ENCODE measurements at places on chromosomes 1 and 21. TPM values are rescaled to one million over a fixed set of nuclear protein-coding genes. Genes with fewer than 3 reads are reported as not detected.

GRCh38 chr1:18682375-18682774 lies 51.7 kb downstream of the PAX7 start:
- no peak overlapping the region for H3K27ac ChIP-seq
- H3K27me3 ChIP-seq: peaks cover 51% of the 10 kb centered on the region
- no peaks in the 10 kb centered on the region for H3K4me1 ChIP-seq
- no peaks in the 10 kb centered on the region for H3K36me3 ChIP-seq
- peak; percentile 6 for DNase-seq
- no peak overlapping the region for H3K4me3 ChIP-seq

- no peaks in the 10 kb centered on the region for H3K27me3 ChIP-seq
- H3K4me1 ChIP-seq: no peaks in the 10 kb centered on the region
- H3K27ac ChIP-seq: no peak overlapping the region
- no peaks in the 10 kb centered on the region for H3K36me3 ChIP-seq
These were observed 358.6 kb downstream of the SIPA1L2 start for GRCh38 chr1:232271299-232271698.

DNA sequence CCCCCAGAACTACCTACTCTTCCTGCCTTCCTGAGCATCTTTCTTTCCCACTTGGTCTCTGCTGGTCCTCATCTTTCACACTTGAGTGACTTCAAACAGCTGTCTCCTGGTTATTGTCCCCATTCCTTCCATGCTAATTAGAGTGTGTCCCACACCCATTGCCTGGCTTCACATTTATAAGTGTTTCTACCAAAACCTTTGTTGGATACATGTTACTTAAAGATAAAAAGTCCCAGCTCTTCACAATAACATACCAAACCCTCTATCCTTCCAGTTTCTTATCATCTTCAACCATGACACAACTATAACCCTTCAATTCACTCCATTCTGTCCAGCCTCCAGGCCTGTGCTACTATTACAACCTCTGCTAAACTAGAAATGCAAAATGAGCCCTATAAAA lies 41.0 kb downstream of the VCAM1 start:
- no peaks in the 10 kb centered on the region for H3K36me3 ChIP-seq
- 0 out of 3 replicates have a peak overlapping the region, but pooled peaks have one; percentile 22 for H3K27ac ChIP-seq
- no peaks in the 10 kb centered on the region for H3K27me3 ChIP-seq
- no peak overlapping the region for H3K4me3 ChIP-seq
- H3K4me1 ChIP-seq: no peaks in the 10 kb centered on the region

- H3K36me3 ChIP-seq: no peaks in the 10 kb centered on the region
- no peak overlapping the region for H3K4me3 ChIP-seq
- no peaks in the 10 kb centered on the region for H3K27me3 ChIP-seq
- H3K27ac ChIP-seq: no peak overlapping the region
- DNase-seq: no peak
These were observed 193.2 kb downstream of the TRABD2B start for GRCh38 chr1:47803815-47804501.

- peaks cover 14% of the 10 kb centered on the region for H3K36me3 ChIP-seq
- DNase-seq: no peak
- H3K27ac ChIP-seq: peak overlapping the region; percentile 37
- H3K4me3 ChIP-seq: no peak overlapping the region
These were observed 55.1 kb downstream of the CD58 start for GRCh38 chr1:116515702-116516101.

DNA sequence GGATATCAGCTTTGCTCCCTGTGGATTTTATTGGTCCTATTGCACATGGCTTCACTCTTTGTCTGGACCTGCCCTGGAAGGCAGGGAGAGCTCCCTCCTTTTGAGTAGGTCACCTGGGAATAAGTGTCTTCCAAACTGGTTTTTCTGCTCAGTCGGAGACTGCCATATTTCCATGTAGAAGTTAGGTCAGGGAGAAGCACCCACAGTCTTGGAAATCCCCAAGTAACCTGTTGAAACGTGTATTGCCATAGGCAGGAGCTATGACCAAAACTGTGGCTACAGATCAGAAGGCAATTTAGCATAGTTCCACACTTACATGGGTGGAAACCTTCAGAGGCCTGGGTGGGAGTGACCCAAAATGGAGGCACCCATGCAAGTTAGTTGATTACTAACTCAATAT lies 3.5 kb upstream of the GNG12 start:
- no peak overlapping the region for H3K27ac ChIP-seq
- H3K36me3 ChIP-seq: no peaks in the 10 kb centered on the region
- H3K27me3 ChIP-seq: peaks cover 21% of the 10 kb centered on the region
- peaks cover 18% of the 10 kb centered on the region for H3K4me1 ChIP-seq
- DNase-seq: no peak

GRCh38 chr1:159000625-159001024 lies 9.1 kb upstream of the IFI16 start:
- no peak overlapping the region for H3K4me3 ChIP-seq
- H3K27ac ChIP-seq: no peak overlapping the region
- DNase-seq: no peak
- H3K36me3 ChIP-seq: no peaks in the 10 kb centered on the region

The TEDDM1 gene
- not detected for total RNA-seq

DNA sequence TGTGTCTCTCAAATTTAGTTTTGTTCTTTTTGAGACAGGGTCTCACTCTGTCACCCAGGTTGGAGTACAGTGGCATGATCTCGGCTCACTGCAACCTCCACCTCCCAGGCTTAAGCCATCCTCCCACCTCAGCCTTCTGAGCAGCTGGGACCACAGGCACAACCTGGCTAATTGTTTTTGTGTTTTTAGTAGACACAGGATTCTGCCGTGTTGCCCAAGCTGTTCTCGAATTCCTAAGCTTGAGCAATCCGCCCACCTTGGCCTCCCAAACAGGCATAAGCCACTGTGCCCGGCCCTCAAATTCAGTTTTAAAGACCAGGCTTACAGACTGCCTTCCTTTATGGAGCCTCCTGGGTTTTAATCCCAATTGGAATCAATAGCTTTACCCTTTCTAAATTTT lies 83.7 kb upstream of the SELENON start:
- no peak overlapping the region for H3K4me3 ChIP-seq
- no peaks in the 10 kb centered on the region for H3K4me1 ChIP-seq
- no peak for DNase-seq
- H3K27me3 ChIP-seq: peaks cover 8% of the 10 kb centered on the region
- H3K27ac ChIP-seq: no peak overlapping the region

The PPM1J gene
- 7.1 TPM for total RNA-seq

- DNase-seq: no peak
- no peak overlapping the region for H3K27ac ChIP-seq
- no peak overlapping the region for H3K4me3 ChIP-seq
- H3K27me3 ChIP-seq: peaks cover 59% of the 10 kb centered on the region
These were observed 96.9 kb upstream of the TARDBP start for GRCh38 chr1:10915594-10915993.

DNA sequence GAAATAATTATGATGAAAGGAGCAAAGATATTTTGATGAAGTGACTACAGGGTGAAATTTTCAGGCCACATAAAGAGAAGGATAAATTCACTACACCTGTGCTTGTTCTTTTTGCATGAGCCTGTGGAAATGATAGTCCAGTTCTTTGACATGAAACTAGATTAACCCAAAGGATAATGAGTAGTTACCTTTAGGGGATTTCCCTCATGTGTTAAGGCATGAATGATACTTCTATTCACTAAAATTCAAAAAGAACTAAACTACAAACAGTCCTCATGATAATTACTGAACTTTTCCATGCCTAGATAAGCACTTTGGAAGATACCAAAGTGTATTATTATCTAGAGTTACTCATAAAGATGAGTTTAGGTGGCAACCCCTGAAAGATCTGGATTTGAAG lies 244.3 kb downstream of the PTPRC start:
- no peak for DNase-seq
- H3K36me3 ChIP-seq: no peaks in the 10 kb centered on the region
- no peak overlapping the region for H3K27ac ChIP-seq
- H3K27me3 ChIP-seq: no peaks in the 10 kb centered on the region
- H3K4me3 ChIP-seq: no peak overlapping the region

- peaks cover 49% of the 10 kb centered on the region for H3K36me3 ChIP-seq
- no peak overlapping the region for H3K27ac ChIP-seq
- no peak overlapping the region for H3K4me3 ChIP-seq
- H3K27me3 ChIP-seq: no peaks in the 10 kb centered on the region
These were observed 113.1 kb upstream of the BMP8A start for GRCh38 chr1:39378377-39378776.

DNA sequence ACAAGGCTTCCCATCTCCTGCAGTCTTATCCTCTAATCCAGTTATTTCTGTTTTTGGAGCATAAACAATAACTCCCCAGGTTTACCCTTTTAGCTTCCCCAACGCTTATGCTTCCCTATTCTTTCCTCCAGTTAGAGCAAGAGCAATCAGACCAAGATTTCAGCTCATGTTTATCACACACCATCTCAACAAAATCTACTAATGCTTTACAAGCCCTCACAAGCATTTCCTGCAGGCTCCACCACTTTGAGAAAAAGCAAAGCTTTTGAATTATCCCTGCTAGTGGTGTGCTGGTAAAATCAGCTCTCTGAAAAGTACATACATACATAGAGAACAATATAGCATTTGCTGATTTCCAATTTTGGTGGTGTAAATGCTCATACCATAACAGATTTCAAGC lies 92.9 kb downstream of the EDEM3 start:
- DNase-seq: no peak
- H3K4me1 ChIP-seq: no peaks in the 10 kb centered on the region
- H3K36me3 ChIP-seq: no peaks in the 10 kb centered on the region
- no peak overlapping the region for H3K4me3 ChIP-seq

DNA sequence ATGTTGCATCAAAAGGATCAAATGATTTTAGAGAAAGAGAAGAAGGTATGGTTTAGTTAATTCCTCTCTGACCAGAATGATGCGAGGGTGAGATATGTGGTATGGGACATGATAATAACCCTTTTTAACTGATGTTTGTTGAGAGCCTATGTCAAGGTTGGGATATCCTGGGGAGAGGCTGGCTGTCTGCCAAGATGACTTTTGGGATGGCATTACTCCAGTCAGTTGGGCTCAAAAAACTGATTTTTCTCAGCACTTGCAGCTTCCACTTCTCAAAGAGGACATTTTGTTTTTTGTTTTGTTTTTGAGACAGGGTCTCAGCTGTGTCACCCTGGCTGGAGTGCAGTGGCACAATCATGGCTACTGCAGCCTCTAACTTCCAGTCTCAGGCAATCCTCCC lies 17.7 kb upstream of the STX12 start:
- no peak overlapping the region for H3K4me3 ChIP-seq
- H3K27ac ChIP-seq: no peak overlapping the region
- H3K4me1 ChIP-seq: no peaks in the 10 kb centered on the region
- peaks cover 21% of the 10 kb centered on the region for H3K36me3 ChIP-seq
- no peak for DNase-seq
- no peaks in the 10 kb centered on the region for H3K27me3 ChIP-seq

DNA sequence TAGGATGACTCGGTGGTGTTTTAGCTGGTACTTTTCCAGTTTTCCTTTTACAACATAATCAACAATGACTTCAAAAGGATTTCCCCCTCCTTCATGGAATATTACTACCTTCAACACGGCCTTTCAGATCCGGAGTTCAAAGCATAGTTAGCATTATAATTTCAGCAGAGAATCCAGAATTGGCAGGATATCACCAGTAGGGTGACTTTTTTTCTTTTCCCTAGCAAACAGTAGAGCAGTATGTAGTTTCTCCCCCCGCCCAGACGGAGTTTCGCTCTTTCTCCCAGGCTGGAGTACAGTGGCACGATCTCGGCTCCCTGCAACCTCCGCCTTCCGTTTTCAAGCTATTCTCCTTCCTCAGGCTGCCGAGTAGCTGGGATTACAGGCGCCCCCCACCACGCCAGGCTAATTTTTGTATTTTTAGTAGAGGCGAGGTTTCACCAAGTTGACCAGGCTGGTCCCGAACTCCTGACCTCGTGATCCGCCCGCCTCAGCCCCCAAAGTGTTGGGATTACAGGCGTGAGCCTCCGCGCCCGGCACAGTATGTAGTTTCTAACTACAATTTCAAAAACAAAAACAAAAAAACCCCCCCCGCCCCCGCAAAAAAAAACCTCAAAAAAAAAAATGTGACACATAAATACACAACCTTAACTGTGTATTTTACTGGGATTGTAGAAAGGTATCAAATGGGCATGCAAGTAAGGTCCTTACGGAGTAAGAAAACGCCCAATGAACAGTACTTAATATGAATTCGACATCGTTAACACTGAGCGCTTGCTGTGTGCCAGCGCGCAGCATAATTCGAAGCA lies 1.5 kb upstream of the COX20 start:
- H3K27me3 ChIP-seq: no peaks in the 10 kb centered on the region
- DNase-seq: peak; percentile 83
- H3K4me3 ChIP-seq: peak overlapping the region; percentile 74
- H3K4me1 ChIP-seq: peaks cover 14% of the 10 kb centered on the region
- H3K36me3 ChIP-seq: peaks cover 22% of the 10 kb centered on the region

DNA sequence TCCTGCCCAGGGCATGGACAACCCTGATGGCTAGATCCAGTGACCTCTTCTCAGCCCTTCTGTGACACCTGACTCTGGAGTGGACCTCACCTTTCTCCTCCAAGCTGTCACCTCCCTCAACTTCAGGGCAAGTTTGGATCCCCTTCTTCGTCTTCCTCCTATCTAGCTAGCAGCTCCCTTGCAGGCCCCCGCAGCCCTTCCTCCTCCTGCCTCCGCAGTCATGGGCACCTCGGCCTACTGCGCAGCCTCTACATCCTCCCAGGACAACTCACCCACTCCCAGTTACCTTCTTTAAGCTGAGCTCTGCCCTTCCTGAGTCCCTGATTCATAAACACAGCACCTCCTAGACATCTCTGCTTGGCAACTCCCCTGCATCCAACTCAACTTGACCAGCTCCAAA lies 61.3 kb upstream of the ID3 start:
- no peak for DNase-seq
- H3K27ac ChIP-seq: no peak overlapping the region
- peaks cover 25% of the 10 kb centered on the region for H3K27me3 ChIP-seq
- H3K36me3 ChIP-seq: no peaks in the 10 kb centered on the region
- peaks cover 13% of the 10 kb centered on the region for H3K4me1 ChIP-seq

- H3K27me3 ChIP-seq: peaks cover 8% of the 10 kb centered on the region
- H3K27ac ChIP-seq: no peak overlapping the region
- H3K4me3 ChIP-seq: no peak overlapping the region
- H3K36me3 ChIP-seq: no peaks in the 10 kb centered on the region
These were observed 2.4 kb downstream of the TMPRSS3 start for GRCh38 chr21:42393443-42393950.

DNA sequence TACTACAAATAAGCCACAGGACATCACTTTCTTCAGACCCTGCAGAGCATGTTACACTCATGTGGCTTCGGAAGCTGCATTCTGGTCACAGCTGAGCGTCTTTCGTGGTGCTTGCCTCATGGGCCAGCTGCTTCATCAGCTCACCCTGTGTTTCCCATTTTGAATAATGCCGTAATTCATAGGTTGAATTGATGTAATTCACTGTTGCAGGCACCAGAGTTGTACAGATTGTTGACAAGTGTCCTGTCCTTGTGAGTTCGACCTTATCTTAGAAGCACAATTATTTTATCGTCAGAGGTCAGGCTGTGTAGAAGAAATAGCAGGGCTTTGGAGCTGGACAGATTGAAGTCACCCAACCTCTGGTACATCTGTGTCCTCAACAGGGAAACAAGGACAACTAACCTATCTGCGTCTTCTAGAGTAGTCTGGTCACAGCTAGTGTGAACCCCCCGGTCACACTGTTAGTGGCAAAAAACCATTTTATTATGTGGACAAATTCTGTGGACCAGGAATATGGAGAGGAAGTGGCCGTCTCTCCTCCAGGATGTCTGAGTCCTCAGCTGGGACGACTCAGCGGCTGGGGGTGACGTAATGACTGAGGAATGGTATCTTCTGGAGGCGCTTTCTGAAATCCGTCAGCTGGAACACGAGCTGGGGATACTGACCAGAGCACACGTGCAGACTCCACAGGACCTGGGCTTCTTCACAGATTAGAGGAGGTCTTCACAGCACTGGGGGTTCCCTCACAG lies 17.8 kb downstream of the PKNOX1 start:
- H3K4me3 ChIP-seq: no peak overlapping the region
- H3K27ac ChIP-seq: peak overlapping the region; percentile 31
- peaks cover 36% of the 10 kb centered on the region for H3K4me1 ChIP-seq
- H3K27me3 ChIP-seq: no peaks in the 10 kb centered on the region
- DNase-seq: peak; percentile 60
- peaks cover 11% of the 10 kb centered on the region for H3K36me3 ChIP-seq

The LYPD8 gene
- total RNA-seq: 1.0 TPM

All from K562 (cell line).